ENCODE measurements at places on chromosomes 1 and 21.

DNA sequence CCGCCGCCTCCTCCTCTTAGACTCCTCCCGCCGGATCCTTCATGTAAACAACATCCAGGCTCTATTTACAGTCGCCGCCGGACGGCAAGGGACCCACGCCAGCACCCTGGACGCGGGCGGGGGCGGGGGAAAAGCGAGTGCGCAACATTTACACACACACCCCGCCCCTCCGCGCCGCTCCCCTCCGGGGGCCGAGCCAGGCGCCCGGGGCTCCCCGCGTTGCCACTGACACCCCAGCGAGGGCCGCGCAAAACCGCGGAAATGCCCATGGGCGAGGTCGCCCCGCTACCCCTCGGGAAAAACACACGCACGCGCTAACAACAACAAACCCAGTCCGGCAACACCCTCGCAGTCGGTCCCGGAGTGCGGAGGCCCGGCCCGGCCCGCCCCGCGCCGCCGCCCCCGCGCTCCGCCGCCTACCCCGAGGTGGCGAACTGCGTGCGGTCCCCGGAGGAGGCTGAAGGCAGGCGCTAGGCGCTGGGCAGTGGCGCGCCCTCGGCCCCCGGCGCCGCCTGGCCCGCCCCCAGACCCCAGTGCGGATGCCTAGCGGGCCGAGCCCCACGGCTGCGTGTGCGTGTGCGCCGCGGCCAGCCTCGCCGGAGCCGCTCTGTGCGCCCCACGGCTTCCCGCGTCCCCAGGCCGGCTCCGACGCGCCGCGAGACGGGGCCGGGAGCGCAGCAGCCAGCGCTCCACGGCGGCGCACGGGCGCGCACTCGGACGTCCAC is 81.1 kb upstream of the AK4 start:
- peak; percentile 83 for DNase-seq

DNA sequence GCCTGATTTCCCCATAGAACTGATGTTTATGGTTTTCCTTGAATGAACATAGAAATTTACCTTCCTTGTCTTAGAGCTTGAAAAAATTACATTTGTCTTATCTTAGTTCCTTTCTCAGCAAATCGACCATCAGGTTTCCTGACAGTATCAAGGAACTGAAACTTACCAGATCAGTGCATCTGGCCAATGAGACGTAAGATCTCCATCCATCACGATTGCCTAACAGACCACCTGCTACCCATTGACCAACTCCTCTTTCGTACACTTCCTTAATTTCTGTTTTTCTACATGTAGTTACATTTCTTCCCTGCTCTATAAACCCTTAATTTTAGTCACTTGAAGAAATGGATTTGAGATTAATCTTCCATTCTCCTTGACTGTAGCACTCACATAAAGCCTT is 57.4 kb upstream of the TMPRSS15 start:
- DNase-seq = no peak

DNA sequence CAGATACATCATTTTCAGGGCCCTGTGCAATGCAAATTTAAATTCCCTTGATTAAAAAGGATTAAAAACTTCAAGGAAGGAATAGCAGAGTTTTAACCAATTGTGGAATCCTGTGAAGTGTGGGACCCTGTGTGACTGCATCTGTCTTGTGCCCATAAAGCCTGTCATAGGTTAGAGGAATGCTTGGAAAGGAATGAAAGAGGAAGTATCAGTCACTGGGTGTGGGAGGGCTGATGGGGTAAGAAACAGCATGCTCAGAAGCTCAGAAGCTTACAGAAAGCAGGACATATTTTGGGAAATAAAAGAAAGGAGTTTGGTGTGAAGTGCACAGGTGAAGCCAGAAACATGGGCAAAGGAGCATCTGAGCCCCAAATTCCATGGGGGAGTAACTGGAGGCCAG is 150.8 kb upstream of the ETV3 start:
- DNase-seq = no peak

- no peak for DNase-seq
Measured at GRCh38 chr1:220655509-220655908, 34.7 kb upstream of the C1orf115 start.

DNA sequence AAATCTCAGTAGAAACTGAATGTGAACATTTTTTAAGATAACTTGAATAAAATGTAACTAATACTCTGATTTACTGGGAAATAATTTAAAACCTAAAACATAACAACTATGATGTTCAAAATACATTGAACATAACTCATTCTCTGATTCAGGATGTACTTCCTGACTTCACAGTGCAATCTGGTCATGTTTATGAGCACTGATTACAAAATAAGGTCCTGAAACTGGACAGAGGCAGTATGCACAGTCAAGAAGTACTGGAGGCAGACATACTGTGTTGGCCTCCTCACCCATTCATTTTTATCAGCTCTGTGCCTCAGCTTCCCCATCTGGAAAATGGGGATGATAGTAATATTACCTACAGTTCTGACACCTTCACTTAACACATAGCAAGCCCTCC is 651.3 kb downstream of the PTPRC start:
- DNase-seq = no peak

DNA sequence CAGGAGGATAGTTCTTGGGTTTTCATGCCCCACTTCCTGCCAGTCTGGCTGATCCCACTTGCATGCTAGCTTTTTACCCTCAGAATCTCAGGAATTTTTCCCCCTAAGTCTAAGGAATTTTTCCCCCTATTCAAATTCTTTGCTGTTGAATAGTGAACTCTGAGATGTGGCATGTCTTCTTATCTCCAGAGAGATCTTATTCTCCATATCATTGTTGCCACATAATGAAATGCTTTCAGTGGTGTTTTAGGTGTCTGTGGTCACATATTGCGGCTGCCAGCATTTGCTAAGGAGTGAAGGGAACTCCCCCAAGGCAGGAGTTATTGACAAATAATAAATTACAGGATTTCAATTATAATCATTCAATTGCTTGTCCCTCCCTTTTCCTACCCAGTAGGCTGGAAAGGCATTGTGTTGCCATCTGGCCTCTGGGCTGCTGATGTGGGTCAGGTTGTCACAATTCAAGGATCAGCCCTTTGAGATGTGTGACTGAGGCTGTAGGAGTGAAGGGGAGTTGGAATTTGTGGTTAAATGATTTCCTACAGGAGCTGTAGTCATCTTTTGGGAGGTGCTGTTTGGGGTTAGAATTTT is 3.9 kb upstream of the FLG start:
- no peak for DNase-seq

Measured in stimulated activated naive CD4-positive, alpha-beta T cell (primary cell).